Right ventricle myocardium inferior (tissue), 1 donor: ENCODE measurements at places on chromosomes 16 and 17. TPM values are rescaled to one million over a fixed set of nuclear protein-coding genes. Genes with fewer than 3 reads are reported as not detected.
A peak's percentile ranks its signal among the peaks of the same experiment; 100 is the strongest.

DNA sequence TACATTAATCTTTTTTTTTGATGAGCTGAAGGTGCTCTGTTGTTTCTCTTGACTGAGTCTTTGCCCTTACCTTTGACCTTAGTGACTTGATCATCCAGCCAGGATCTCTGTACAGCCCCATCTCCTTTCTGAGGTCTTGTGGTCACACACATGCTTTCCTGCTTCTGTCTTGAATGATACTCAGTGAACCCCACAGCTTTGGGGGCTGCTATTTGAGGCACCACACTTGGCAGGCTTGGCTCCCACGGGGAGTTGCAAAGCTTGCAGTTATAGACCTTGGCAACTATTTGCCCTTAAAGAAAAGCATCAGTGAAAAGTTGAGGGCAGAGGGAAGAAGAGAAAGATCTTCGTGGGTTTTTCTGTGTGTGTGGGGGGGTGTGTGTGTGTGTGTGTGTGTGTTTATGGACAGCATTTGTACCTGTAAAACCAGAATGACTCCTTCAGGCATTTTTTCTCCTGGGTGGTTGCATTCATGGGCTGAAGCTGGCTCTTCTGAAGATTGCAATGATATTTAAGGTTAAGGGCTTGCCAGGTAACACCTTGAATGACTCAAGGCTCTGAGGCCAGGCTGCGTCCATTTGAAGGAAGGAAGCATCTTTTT, 101.6 kb downstream of the MSI2 start:
- DNase-seq: no peak

DNA sequence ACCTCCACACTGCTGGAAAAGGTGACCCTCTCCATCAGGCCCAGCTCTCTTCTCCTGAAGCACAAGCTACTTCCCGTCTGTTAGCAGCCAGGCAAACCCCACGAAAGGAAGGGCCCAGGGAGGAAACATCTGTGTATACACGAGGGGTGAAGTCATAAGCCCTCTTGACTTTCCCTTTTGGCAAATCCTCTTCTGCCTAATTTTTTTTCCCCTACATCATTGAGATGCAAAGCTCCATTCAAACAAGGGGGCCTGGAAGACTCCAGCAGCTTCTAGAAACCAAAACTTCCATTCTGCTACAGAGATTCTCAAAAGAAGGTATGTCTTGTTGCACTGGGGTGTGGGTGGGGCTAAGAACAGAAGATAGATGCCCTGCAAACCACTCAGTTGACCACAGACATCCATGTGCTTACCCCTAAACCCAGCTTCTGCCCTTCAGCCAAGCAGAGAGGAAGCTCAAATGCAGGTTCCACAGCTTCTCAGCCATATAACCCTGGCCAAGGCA, 145.6 kb upstream of the RCVRN start:
- peak; percentile 72 for DNase-seq

- no peak for DNase-seq
These were observed 71.4 kb downstream of the TIMM22 start for GRCh38 chr17:1068356-1068755.

- peak; percentile 96 for DNase-seq
These were observed at the start of gene HSD3B7 for GRCh38 chr16:30984669-30985400. Gene HSD3B7 (plus strand): TSS chr16:30985207. CDS start chr16:30985659, 452 bp downstream.

- DNase-seq: no peak
These were observed 178.6 kb downstream of the CPPED1 start for GRCh38 chr16:12625068-12625467.

DNA sequence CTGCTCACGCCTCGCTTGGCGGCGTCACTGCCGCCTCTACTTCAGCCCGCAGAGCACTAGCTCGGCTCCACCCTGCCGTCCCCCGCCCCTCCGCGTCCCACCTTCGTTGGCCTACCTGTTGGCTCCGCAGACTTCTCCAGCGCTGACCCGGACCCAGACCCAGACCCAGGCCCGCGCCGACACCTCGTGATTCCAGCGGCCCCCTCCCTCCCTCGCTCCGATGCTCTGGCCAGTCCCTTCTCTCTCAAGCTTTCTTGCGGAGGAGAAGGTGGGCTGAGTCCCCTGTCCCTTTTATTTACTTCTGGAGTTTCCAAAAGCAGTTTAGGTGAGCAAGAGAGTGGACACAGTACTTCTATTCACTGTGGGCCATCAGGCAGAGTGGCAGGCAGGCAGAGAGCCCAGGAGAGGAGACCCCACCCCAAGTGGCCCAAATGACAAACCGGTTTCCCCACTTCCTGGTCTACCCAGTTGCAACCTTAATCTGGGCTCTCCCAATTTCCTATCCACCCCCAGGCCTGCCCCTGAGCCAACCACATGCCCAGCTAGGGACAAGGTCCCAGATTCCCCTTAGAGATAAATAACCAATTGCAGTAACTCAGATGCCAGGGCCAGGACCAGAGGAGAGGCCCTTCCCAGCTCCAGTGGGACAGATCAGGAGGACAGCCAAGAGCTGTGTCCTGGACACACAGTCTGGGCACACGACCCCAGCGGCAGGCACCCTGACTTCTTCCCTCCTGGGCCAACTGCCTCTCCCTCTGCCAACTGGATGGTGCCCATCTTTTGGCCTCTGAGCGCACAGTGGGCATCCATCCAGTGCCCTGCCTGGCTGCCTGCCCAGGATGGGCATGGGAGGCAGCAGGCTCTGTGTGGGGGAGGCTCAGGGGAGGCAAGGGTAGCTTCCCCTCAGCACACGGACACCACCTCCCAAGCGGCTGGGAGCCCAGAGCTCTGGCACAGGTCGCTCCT, 1.2 kb upstream of the SRCIN1 start:
- peak; percentile 81 for DNase-seq

DNA sequence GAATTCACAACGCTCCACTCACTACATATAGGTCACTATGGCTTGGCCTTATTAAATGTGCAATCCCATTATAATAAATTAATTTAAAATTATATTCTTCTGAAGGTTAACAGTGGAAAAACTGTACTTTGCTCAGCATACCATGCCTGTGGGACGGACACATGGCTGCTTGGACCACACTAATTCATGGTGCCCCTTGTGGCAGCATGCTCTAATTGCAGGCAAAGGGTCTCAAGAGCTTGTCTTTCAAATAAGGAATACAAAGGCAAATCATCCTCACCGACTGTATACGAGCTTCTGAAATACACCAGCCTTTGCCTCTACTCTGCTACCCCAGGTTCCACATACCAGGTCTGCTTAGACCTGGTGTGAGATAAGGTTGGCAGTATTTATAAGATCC, 11.7 kb downstream of the SMPD3 start:
- no peak for DNase-seq

- DNase-seq: no peak
These were observed 5.6 kb downstream of the SF3B3 start for GRCh38 chr16:70529051-70529777.

GRCh38 chr16:53809088-53809932, 105.4 kb downstream of the FTO start:
- no peak for DNase-seq

- peak; percentile 2 for DNase-seq
These were observed 982 bp downstream of the DBNDD1 start for GRCh38 chr16:90018297-90018651.

GRCh38 chr17:2853283-2854142, 57.3 kb downstream of the RAP1GAP2 start:
- DNase-seq: peak; percentile 79

- DNase-seq: no peak
These were observed 523.0 kb upstream of the CA10 start for GRCh38 chr17:52681480-52681879.

GRCh38 chr17:50062293-50063243, 6.7 kb downstream of the ITGA3 start:
- DNase-seq: peak; percentile 89

GRCh38 chr16:73412416-73412815, 364.5 kb upstream of the ZFHX3 start:
- no peak for DNase-seq

- no peak for DNase-seq
These were observed 72.5 kb downstream of the KNOP1 start for GRCh38 chr16:19645557-19645981.

DNA sequence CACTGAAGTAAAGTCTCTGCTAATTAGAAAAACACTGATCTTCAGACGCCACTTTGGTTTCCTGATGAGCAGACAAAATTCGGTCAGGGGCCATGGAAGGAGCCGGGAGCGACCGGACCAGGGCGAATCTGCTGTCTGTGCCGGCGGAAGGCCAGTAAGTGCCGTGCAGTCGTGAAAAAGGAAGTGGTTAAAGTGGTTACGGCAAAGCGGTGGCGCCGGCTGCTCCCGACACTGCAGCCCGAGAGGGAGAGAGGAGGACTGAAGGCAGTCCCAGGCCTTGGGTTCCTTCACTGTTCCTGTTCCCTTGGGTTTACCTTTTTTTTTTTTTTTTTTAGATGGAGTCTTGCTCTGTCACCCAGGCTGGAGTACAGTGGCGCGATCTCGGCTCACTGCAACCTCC, 17.3 kb upstream of the HEXD start:
- peak; percentile 91 for DNase-seq

GRCh38 chr16:81465375-81465943, 20.9 kb downstream of the CMIP start:
- no peak for DNase-seq

DNA sequence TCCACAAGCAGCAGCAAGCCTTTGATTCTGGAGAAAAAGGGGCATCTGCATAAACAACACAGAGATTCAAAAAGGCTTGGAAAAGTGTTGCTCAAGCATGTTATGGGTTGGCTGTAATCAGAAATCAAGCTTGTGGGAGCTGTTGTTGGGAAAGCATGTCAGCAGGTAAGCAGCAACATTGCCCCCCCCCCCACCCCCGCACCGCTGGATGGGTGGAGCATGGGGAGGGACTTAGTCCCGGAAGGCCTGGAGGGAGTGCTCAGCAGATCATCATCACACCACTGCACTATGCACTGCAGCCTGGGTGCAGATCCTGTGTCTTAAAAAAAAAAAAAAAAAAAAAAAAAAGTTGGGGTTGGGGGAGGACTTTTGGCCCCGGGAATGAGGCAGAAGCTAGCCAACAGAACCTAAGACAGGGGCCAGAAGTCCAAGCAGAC, 16.8 kb upstream of the AKAP1 start:
- DNase-seq: no peak

DNA sequence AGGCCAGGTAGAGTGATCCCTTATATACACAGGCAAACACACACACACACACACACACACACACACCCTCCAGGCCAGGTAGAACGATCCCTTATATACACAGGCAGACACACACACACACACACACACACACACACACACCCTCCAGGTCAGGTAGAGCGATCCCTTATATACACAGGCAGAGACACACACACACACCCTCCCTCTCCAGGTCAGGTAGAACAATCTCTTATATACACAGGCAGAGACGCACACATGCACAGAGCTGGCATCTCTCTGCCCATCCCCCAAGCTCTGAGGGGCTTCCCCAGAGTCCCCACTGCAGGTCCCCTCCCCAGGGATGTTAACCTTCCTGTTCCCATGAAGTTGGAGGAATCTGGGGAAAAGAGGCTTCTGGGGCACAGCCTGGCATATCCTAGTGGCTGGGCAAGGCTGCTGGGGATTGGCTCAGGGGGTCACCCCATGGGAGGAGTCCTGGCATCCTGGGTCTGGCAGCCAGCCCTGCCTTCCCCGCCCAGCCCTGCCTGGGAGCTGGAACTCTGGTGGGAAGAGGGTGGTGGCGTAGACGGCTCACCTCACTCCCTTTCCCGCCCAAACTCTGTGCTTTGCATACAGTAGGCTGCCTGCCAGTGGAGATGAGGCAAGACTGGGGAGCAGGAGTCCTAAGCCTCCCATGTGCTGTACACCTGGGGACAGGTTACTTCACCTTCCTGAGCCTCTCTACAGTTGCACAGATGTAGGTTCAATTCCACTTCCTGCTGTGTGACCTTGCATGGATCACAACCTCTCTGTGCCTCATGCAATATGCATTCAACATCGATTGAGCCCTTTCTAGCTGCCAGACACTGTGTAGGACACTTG, 41.8 kb downstream of the TEKT5 start:
- DNase-seq: no peak

GRCh38 chr17:27569257-27569722, 61.7 kb upstream of the LGALS9 start:
- DNase-seq: no peak

GRCh38 chr16:57527027-57527426, 9.3 kb downstream of the CCDC102A start:
- DNase-seq: no peak

DNA sequence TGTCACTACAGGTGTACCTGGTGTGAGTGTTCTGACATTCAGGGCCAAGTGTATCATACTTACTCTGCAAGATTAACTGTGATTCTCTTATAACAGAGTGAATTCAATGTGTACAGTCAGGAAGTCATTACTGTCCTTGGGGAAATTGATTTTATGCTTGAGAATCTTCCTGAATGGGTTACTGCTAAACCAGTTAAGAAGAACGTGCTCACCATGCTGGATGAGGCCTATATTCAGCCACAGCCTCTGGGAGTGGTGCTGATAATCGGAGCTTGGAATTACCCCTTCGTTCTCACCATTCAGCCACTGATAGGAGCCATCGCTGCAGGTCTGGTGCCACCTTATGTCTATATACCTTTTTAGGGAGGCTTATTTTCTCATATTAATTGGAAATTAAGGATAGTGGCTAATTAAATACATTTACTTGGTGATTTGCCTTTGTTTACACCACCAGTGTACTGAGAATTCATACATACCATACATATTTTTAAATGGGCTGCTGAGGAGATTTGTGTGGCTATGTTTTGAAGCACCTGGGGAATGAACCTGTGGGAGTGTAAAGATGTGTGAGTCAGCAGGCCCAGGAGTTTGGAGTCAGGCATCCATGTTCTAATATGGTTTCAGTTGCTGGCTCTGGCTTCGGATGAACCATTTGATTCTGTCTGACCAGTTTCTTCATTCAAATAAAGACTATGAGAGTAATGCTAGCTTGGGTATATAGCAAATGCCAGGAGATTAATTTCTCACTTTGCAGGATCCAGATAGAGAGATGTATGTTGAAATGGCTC, 3.1 kb downstream of the ALDH3A2 start:
- no peak for DNase-seq

RSL1D1 gene
- total RNA-seq: 111 TPM

TMEM132E gene
- not detected for total RNA-seq

NPIPA2 gene
- total RNA-seq: 3.0 TPM

KRT9 gene
- not detected for total RNA-seq

ST6GALNAC1 gene
- 6.1 TPM for total RNA-seq

MYH13 gene
- total RNA-seq: not detected

METTL9 gene
- 43.7 TPM for total RNA-seq

UBFD1 gene
- 66.4 TPM for total RNA-seq

ZNF423 gene
- total RNA-seq: 8.8 TPM

OR4D1 gene
- total RNA-seq: not detected

MED13 gene
- total RNA-seq: 28.3 TPM

ARHGAP44 gene
- 8.6 TPM for total RNA-seq
